ENCODE measurements at places on chromosomes 2 and 18.

DNA sequence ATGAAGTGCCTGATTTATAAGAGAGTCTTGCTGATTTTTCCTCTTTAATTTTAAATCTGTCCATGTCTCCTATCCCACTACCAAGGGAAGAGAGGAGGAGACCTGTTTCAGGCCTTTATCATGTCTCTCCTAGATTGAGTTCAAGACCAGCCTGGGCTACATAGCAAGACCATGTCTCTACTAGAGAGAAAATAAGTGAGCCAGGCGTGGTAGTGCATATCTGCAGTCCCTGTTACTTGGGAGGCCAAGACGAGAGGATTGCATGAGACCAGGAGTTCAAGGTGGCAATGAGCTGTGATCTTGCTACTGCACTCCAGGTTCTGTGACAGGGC is 20.0 kb downstream of the EML4 start:
- DNase-seq = no peak

GRCh38 chr2:206054952-206055351 is 31.0 kb downstream of the INO80D start:
- DNase-seq = no peak

GRCh38 chr18:42533009-42533575 is 578.1 kb downstream of the PIK3C3 start:
- no peak for DNase-seq

GRCh38 chr2:64731746-64732145 is 78.0 kb upstream of the SERTAD2 start:
- DNase-seq = no peak

GRCh38 chr2:119644186-119644585 is 34.8 kb upstream of the TMEM177 start:
- DNase-seq = no peak

GRCh38 chr18:35289727-35290093 is 319 bp downstream of the ZSCAN30 start:
- peak; percentile 26 for DNase-seq

DNA sequence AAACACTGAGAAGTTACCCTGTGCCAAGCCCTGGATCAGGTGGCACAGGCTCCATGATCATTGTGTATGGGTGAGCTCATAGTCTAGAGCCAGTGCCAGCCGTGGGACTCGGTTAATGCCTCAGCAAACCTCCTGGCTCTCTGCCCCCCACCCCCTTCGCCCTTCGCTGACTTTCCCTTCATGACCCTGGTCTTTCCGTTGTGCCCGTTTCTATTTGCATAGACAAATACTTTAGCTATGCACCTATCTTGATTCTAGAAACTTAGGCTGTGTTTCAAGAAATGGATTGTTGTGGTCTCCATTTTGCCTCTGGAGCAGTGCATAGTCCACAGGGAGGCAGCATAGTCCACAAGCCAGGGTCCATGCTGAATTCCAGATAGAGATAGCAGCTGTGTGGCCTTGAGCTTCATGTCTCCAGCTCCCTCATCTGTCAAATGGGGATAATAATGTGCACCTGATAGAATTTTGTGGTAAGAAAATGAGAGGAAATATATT is 44.8 kb upstream of the KDM3A start:
- peak; percentile 55 for DNase-seq

DNA sequence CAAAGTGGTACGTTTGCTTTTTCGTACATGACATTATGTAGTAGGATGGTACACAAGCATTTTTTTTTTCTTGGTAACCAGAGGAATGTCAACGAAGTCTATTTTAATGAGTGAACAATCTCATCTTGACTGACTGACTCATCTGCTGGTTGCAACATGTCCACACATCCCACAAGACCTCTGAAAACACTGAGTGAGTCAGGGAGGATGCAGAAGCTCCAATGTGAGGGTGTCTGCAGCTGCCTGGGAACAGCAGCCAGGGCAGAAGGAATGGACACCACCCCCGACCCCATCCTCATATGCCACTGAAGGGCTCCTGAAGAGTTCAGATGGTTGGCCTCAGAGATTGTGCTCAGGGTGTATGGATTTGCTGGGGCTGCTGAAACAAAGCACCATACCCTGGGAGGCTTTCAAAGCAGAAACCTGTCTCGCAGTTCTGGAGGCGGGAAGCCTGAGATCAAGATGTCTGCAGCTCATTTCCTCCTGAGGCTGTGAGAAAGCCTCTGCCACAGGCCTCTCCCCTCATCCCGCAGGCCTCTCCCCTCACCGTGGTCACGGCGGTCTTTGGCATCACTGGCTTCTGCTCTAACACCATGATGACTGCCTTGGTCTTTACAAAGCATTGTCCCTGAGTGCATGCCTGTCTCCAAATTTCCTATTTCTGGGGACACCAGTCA is 124.6 kb downstream of the LRATD1 start:
- DNase-seq = no peak

GRCh38 chr2:181252262-181253148 is 204.7 kb upstream of the ITGA4 start:
- DNase-seq = no peak

- DNase-seq = no peak
These were observed 2.5 kb upstream of the SFT2D3 start for GRCh38 chr2:127698553-127699355.

- DNase-seq = no peak
These were observed 98.4 kb downstream of the PIEZO2 start for GRCh38 chr18:11050966-11051365.

GRCh38 chr2:6947929-6948676 is 30.9 kb downstream of the RNF144A start:
- DNase-seq = no peak

- DNase-seq = no peak
These were observed 287.9 kb upstream of the GULP1 start for GRCh38 chr2:188003800-188004199.

- no peak for DNase-seq
These were observed 20.4 kb downstream of the TRAK2 start for GRCh38 chr2:201430839-201431238.

DNA sequence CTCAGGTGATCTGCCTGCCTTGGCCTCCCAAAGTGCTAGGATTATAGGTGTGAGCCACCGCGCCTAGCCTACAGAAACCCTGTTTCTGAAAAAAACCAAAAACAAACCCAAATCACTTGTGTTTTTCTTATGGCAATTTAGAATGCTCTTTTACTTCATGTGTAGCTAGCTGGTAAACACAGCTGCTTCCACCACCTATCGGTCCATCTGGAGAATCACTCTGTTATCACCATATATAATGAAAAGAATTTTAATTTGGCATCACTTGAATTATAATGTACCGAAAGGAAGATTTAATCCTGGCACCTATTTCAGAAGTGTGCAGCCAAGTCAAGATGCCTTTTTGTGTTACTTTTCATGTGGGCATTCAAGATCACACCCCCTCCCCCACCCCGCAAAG is 86.5 kb upstream of the ITGB6 start:
- no peak for DNase-seq

DNA sequence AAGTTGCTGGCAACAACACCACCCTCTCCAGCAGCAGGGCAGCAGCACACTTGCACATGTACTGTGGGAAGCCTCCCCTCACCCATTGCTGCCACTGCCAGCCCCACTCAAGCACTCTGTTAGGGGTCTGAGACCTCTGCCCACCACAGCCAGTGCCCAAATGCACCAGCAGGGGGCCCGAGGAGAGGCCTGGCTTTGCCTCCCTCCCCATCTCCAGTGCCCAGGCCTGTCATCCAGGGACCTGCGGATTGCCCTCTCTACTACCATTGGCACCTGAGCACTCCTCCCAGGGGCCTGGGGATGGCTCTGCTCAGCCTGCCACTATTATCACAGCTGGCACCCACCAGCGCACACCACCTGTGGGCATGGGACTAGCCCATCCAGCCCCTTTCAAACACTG is 175.7 kb downstream of the PMAIP1 start:
- no peak for DNase-seq

- DNase-seq = no peak
These were observed 52.4 kb upstream of the SLC1A4 start for GRCh38 chr2:64936809-64937208.

DNA sequence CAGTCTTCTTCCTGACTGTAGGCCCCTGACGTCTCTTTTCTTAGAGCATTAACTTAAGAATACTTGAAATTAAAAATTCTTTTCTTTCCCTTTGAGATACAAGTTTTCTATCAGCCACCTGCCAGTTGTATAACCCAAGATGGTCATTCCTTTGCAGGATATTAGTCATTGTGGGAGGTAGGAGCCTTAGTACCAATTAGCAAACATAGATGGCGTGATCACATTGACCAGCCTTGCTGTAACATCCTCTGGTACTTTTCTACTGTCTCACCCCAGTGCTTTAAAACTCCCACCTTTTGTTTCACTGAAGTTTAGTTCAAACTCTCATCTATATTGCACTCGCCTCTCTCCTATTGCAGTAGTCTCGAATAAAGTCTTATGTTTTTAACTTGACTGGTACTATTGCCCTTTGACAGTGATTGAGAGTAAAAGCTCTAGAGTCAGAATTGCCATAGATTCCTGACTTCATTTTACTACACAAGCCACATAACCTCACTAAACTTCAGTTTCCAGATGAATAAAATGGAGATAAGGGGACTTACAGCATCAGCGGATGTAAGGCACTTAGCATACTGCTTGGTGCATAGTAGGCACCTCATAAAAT is 74.1 kb downstream of the VRK2 start:
- DNase-seq = no peak

DNA sequence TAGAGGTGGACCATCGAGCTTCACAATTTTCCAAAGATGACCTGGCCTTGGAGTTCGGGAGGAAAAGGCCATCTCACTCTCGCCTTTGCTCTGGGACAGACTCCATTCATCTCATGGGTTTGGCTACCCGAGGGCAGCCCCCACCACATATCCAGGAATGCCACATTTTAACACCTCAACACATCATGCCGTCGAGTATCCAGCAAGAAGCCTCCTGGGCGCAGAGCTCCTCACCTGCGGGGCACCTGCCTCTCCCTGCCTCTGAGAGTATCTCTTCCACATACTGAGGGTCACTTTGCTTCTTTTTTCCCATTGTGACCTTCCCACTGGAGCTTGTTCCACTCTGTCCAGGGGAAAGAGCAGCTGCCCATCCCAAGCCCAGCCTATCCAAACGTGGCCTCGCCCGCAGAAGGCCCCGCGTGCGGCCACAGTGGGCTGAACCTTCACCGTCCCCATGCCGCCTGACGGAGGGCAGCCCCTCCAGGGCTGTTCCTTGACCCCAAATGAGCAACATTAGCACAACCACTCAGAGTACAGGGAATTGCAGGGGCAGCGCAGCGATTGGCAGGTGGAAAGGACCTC is 5.5 kb upstream of the LIMS2 start:
- DNase-seq = no peak

Measured in nucleus accumbens (tissue), 56 donors.